Uterus (tissue), 4 donors: ENCODE measurements at places on chromosomes 3 and 15.
A peak's percentile ranks its signal among the peaks of the same experiment; 100 is the strongest.

DNA sequence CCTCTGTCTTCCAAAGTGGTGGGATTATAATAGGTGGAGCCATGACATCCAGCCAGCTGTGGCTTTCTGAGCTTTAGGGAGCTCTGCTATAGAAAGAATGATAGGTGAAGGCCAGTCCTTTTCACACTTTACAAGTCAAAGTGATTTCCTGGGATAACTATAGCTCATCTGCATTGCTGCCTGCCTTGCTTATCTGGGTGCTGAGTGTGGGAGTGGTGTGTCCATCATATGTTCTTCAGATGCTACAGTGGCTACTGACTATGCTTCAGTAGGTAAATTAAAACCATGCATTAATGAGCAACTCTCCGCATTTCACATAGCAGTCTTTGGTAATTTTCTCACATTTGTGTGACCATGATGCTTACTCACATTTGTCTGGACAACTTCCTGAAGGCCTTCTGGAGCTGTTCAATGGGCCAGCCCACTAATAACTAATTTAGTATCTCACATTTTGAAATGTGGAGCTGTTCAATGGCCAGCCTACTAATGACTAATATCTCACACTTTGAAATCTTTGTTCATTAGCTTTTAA is 23.4 kb downstream of the RHOA start:
- DNase-seq: no peak
- no peaks in the 10 kb centered on the region for H3K27me3 ChIP-seq
- no peak overlapping the region for H3K4me3 ChIP-seq
- no peaks in the 10 kb centered on the region for H3K4me1 ChIP-seq
- H3K36me3 ChIP-seq: no peaks in the 10 kb centered on the region
- H3K27ac ChIP-seq: no peak overlapping the region

GRCh38 chr3:23831517-23832394 is 26.0 kb downstream of the UBE2E1 start:
- no peak overlapping the region for H3K4me3 ChIP-seq
- H3K27me3 ChIP-seq: no peaks in the 10 kb centered on the region
- no peak for DNase-seq
- no peaks in the 10 kb centered on the region for H3K4me1 ChIP-seq
- no peak overlapping the region for H3K27ac ChIP-seq

GRCh38 chr15:100919481-100920405 is 586 bp downstream of the LRRK1 start:
- DNase-seq: peak; percentile 34
- H3K36me3 ChIP-seq: no peaks in the 10 kb centered on the region
- H3K4me3 ChIP-seq: peak overlapping the region; percentile 82
- no peaks in the 10 kb centered on the region for H3K27me3 ChIP-seq
- peak overlapping the region; percentile 78 for H3K27ac ChIP-seq
- peaks cover 5% of the 10 kb centered on the region for H3K4me1 ChIP-seq

GRCh38 chr3:48140336-48140757 is 47.9 kb downstream of the CDC25A start:
- no peak for DNase-seq
- no peaks in the 10 kb centered on the region for H3K27me3 ChIP-seq
- no peak overlapping the region for H3K27ac ChIP-seq
- H3K4me3 ChIP-seq: no peak overlapping the region

DNA sequence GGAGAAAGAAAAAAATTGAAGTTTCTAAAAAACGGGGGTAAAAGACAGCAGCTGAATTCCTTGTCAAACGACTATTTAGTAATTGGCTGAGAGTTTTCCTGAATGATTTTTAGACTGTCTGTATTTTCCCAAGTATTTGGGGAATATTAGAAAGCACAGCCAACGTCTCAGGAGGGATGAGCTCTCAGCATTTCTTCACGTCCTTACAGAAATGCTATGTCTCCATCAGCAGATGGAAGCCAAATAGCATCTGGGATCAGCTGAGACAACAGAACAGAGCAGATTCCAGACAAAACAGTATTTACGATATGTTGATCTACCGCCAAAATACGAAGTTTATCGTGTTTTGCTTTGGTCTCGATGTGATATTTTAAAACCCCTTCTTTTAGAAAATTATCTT is 5.3 kb upstream of the TMC3 start:
- DNase-seq: no peak
- H3K36me3 ChIP-seq: no peaks in the 10 kb centered on the region
- H3K4me1 ChIP-seq: no peaks in the 10 kb centered on the region
- H3K27me3 ChIP-seq: no peaks in the 10 kb centered on the region
- H3K27ac ChIP-seq: peak overlapping the region; percentile 76

DNA sequence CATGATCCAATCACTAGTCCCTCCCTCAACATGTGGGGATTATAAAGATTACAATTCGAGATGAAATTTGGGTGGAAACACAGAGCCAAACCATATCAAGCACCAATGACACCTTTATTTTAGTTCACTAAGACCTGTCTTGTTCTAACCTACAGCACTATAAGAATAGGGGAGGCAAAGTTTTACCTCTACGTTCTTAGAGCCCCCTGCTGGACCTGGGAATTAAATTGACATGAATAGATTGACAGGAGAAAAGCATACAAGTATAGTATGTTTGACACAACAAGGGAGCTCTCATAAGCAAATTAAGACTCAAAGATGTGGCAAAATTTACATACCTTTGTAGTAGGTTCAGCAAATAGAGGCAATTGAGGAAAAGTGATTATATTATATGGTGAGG is 974.4 kb upstream of the ALCAM start:
- H3K4me3 ChIP-seq: no peak overlapping the region
- no peak overlapping the region for H3K27ac ChIP-seq
- H3K36me3 ChIP-seq: no peaks in the 10 kb centered on the region

DNA sequence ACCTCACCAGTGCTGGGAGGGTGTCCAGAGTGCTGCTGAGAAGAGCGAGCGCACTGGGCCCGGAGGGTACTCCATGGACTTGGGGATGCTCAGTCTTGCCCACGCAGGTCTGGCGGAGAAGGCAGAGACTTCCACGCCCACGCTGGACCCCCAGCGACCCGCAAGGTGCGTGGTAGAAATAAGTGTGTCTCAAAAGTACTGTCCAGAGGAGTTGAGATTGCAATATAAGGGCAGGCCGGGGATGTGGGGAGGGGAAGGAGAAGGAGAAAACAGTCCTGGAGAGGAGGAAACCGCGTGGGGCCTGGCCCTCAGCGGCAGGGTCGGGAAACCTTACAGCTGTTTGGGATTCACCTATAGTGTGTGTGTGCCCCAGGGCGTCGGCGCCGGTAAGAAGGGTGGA is 38.9 kb downstream of the NR2F2 start:
- H3K27ac ChIP-seq: no peak overlapping the region
- H3K36me3 ChIP-seq: no peaks in the 10 kb centered on the region
- no peak for DNase-seq
- H3K4me1 ChIP-seq: no peaks in the 10 kb centered on the region

GRCh38 chr3:158522221-158523136 is 48.5 kb upstream of the MLF1 start:
- no peak overlapping the region for H3K27ac ChIP-seq
- no peak overlapping the region for H3K4me3 ChIP-seq
- H3K4me1 ChIP-seq: no peaks in the 10 kb centered on the region
- no peaks in the 10 kb centered on the region for H3K36me3 ChIP-seq
- no peak for DNase-seq
- H3K27me3 ChIP-seq: no peaks in the 10 kb centered on the region

DNA sequence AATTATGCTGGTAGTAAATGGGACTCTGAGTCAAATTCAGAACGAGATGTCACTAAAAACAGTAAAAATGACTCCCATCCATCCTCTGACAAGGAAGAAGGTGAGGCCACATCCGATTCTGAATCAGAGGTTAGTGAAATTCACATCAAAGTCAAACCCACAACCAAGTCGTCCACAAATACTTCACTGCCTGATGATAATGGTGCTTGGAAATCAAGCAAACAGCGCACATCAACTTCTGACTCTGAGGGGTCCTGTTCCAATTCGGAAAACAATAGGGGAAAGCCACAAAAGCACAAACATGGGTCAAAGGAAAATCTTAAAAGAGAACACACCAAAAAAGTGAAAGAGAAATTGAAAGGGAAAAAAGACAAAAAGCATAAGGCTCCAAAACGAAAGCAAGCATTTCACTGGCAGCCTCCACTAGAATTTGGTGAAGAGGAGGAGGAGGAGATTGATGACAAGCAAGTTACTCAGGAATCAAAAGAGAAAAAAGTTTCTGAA is 15.1 kb upstream of the ZBTB47 start:
- H3K27ac ChIP-seq: no peak overlapping the region
- DNase-seq: no peak
- H3K36me3 ChIP-seq: no peaks in the 10 kb centered on the region

DNA sequence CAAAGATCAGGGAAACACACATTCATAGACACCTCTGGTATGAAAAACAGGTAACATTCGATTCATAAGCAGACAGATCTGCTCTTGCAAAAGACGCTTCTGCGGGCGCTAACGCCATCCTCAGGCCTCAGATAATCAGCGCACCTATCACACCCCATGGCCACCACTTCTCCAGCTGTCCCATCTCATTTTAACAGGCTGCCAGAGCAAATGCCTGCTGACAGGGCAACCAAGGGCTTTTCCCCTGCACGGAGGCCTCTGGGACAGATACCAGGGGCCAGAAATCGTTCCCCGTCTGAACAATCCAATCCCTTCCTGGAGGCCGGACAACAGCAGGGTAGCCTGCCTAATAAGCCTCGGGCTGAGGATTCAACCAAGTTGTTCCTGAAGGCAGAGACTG is 15.2 kb downstream of the ABCC5 start:
- no peaks in the 10 kb centered on the region for H3K27me3 ChIP-seq
- no peak for DNase-seq

- no peaks in the 10 kb centered on the region for H3K4me1 ChIP-seq
- no peak overlapping the region for H3K27ac ChIP-seq
- DNase-seq: no peak
- H3K27me3 ChIP-seq: no peaks in the 10 kb centered on the region
- H3K36me3 ChIP-seq: no peaks in the 10 kb centered on the region
- no peak overlapping the region for H3K4me3 ChIP-seq
Measured at GRCh38 chr3:183769453-183769852, 55.9 kb downstream of the MAP6D1 start.
